ENCODE measurements at places on chromosomes 12 and 14. TPM values are rescaled to one million over a fixed set of nuclear protein-coding genes. Genes with fewer than 3 reads are reported as not detected.

DNA sequence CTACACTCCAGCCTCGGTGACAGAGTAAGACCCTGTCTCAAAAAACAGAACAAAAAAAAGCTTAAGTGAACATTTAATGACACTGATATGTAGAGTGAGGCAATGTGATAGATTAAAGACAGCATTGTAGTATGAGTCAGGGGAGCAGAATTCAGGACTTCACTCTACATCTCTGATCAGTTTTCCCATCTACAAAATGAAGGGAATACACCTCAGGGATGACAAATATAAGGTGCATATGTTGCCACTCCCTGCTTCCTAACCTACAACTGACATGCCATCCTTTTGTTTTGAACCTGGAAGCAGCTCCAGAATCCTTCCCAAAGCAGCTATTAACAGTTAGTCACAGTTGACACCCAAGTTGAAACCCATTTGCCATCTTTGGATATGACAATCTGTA lies 30.9 kb upstream of the STRN3 start:
- no peak for DNase-seq

GRCh38 chr12:26428420-26428819 lies 233.0 kb downstream of the SSPN start:
- DNase-seq: no peak

DNA sequence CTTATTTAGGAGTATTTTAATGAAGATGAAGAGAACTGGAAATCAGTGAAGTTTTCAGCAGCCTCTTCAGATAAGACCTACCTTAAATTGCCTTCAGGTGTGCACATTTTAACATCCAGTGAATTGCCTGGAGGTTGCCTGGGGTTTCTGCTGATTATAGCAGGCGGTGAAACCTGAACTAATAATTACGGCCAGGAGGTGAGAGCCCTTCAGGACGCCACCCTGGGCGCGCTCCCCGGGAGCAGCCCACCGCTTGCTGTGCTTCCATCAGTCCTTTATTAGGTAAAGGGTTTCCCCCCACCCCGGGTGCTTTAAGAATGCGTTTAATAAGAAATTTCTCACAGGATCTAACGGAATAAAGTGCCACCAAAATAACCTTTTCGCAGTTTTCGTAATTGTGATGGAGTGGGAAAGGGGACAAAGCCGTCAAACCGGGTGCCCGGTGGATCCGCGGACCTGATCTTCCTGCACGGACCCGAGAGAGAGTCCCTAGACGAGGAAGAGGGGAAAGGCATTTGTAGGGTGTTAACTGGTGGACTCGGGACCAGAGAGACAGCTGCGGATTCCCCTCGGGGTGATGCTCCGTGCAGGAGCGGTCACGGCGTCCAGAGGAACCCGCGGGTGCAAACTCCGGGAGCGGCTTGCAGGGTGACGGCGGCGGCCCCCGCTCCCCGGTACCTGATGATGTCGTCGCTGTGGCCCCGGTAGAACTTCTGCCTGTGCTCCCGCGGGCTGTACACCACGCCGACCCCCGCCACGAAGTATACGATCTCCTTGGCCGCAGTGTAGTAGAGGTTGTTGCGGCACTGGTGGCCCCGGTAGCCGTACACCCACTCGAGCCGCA lies 902 bp downstream of the EML5 start:
- DNase-seq: peak; percentile 30

DNA sequence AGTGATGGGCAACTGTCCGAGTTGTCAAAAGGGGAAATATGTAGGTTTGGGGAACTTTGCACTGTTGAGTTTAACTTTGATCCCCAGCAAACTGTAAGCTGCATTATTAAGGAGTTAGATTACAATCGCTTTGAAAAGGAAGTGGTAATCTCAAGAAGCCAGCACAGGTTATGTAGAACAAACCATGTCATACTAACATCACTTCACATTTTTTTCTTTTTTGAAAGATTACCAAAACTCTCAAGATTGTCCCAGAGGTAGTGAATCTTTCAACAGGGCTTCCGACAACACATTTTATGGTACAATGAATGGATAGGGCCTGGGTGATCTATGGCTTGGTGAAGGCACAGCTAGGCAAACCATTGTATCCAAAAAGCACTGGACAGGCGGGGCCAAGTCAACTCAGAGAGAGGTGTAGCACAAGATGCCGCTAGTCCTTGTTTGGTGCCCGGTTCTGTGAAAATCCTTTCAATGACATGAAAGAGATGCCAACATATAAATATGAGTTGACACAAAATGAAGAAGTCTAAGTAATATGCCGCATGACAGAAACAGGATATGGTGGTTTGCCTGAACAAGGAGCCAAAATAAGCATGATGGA lies 24.3 kb upstream of the PARP11 start:
- DNase-seq: peak; percentile 36

- no peak for DNase-seq
Observed at GRCh38 chr14:69945912-69946311, 66.7 kb downstream of the SMOC1 start.

DNA sequence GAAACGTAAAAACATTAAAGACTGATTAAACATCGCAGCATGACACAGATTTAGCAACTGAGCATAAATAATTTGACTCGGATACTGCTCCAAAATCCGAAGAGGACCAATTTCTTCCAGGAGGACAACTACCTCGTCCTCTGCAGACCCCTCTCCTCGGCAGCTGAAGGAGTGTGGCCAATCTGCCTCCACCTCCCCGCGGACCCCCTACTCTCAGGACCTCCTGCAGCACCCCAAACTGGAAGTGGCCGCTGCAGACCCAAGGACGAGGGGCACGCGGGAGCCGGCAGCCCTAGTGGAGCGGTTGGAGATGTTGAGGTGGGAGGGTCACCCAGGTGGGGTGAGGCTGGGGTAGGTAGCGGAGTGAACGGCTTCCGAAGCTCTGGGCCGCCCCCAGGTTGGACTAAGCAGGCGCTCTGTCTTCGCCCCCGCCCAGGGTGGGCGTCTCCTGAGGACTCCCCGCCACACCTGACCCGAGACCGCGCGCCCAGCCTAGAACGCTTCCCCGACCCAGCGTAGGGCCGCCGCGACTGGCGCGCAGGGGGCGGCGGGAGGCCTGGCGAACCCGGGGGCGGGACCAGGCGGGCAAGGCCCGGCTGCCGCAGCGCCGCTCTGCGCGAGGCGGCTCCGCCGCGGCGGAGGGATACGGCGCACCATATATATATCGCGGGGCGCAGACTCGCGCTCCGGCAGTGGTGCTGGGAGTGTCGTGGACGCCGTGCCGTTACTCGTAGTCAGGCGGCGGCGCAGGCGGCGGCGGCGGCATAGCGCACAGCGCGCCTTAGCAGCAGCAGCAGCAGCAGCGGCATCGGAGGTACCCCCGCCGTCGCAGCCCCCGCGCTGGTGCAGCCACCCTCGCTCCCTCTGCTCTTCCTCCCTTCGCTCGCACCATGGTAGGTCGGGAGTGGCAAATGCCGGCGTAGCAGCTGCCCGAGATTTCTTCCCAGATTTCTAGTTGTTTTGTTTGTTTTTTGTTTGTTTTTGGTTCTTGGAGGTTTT lies at the start of gene CALM1:
Gene CALM1 (plus strand): TSS at position 689 of the 999 bp plus-strand sequence. CDS start 202 bp downstream, at position 891.
- peak; percentile 89 for DNase-seq

DNA sequence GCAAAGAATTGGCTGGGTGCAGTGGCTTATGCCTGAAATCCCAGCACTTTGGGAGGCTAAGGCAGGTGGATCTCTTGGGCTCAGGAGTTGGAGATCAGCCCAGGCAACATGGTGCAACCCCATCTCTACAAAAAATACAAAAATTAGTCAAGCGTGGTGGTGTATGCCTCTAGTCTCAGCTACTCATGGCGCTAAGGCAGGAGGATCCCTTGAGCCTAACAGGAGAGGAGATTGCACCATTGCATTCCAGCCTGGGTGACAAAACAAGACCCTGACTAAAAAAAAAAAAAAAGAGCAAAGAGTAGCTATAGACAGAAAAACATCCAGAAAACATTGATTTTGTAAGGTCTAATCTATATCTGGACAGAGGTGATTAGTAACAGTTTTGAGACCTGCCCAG lies 25.0 kb downstream of the KIF21A start:
- DNase-seq: no peak

DNA sequence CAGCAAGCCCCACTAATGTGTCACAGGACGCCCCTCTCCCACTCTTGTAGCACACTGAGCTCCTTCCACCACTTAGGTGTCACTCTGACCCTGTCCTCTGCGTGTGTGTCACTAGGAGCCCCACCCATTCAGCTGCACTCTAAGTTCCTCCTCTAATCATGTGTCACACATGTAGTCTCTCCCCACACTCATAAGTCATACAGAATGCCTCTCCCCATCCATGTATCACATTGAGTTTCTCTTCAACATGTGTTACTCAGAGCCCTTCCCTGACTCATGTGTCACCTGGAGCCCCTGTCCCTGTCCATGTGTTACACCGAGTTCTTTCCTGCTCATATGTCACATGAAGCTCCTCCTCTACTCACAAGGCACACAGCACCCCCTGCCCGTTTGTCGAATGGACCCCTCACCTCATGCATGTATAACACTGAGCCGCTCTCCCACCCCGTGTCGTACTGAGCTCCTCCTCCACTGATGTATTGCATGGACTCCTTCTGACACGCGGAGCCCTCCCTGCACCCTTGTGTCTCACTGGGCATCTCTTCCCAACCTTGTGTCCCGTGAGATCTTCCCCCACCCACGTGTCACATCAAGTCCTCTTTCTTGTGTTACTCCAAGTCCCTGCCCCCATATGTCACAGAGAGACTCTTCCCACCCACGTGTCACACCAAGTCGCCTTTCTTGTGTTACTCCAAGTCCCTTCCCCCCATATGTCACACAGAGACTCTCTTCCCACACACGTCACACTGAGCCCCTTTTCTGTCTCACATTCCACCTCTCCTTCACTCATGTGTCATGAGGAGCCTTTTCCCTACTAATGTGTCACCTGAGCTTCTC lies 31.0 kb downstream of the RTL1 start:
- DNase-seq: no peak

DNA sequence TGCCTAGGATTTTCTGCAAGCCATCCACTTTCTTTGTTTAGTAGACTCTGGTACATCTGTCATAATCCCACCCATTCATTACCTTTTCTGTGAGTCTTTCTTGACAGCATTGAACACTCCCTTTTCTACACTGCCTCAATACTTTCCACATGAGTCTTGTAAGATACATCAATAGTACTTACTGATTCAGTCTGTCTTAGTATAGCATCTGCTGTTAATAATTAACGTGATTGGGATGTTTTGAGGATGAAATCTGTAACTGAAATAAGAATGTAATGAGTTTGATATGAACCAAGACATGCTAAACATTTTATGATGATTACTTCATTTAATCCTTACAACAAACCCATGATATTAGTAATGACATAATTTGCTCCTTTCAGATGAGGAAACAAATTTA lies 196.2 kb upstream of the FOXG1 start:
- DNase-seq: no peak

DNA sequence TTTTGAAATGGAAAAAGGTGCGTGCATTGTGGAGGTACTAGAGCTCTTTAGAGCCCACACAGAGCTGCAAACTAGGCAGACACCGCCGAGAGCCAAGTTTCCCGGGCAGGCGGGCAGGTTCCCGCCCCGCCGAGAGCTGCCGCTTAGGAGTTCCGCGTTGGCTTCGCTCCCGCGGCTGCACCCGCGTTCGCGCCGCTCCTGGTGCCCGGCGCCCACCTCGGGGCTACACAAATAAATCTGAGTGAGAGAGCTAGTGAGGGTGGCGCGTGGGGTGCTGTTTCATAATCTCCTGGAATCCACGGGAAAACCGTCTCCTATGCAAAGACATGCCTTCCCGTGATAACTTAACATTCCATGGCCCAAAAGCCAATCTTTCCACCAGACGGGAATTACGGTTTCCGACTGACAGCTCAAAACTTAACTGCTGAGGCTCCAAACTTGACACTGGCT lies 645 bp downstream of the KITLG start:
- DNase-seq: no peak

DNA sequence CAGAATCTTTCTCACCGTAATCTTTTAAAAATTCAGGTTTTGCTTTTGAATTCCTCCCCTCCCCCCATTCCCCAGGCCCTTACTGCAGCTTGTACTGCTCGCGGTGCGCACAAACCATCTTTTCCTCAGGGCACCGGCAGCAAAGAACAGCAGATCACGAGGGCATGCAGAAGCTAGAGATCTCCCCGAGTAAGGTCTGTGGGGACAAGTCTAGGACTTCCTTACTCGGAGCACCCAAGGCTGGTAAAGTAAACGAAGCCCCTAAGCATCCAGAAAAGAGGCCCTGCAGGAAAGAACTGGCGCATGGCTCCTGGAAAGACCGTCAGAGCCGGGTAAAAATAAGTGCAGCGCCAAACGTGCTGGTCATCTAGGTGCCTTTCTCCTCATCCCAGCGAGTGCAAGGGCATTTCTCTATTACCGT lies 727 bp downstream of the LDHB start:
- peak; percentile 57 for DNase-seq

- DNase-seq: no peak
Observed at GRCh38 chr12:49160399-49160798, 28.5 kb downstream of the TUBA1A start.

GRCh38 chr12:15629108-15629507 lies 160.1 kb downstream of the EPS8 start:
- DNase-seq: no peak

- no peak for DNase-seq
Observed at GRCh38 chr12:12403264-12404248, 46.7 kb downstream of the BORCS5 start.

DNA sequence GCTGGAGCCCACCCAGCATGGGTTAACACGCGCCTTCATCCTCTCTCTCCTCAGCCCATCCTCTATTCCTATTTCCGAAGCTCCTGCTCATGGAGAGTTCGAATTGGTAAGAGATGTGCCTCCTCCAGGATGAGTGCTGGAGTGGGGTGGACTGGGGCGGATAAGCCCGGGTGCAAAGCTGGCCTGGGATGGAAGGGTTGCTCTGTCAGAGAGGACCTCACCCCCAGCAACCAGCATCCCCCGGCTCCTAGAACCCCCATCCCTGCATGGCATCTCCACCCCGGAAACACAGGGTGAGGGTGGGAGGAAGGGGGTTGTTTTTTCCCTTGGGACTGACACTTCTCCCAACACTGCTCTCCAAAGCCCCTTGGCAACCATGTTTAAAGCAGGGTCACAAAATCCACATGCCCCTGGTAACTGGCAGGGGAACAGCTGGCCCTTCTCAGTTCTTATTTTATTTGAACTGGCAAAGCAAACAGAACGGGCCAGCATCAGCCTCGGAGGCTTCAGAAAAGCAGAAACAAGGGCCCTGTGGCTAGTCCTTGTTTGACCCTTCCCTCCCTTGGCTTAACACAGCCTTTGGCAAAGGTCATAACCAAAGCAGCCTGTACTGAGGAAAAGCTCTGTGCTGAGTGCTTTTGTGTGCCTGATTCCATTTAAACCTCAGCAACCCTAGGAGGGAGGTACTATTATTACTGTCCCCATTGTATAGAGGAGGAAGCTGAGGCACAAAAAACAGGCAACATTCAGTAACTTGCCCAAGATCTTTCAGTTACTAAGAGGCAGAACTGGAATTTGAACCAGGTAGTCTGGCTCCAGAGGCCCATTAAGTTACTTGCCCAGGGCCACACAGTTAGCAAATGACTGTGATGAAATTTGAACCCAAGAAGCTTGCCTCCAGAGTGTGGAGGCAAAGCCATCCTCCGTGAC lies 4.2 kb downstream of the GSTZ1 start:
- DNase-seq: no peak

- DNase-seq: peak; percentile 32
Observed at GRCh38 chr14:105169776-105170655, 1.4 kb upstream of the JAG2 start.

Gene MSI1
- total RNA-seq: 0.57 TPM

Gene TCP11L2
- total RNA-seq: 9.2 TPM

Gene KCNJ8
- total RNA-seq: not detected

Gene WSCD2
- total RNA-seq: not detected

Gene GARIN6
- not detected for total RNA-seq
